ENCODE measurements at places on chromosomes 11 and 22.

- DNase-seq = no peak
Observed at GRCh38 chr11:102234779-102235439, 82.4 kb upstream of the BIRC3 start.

DNA sequence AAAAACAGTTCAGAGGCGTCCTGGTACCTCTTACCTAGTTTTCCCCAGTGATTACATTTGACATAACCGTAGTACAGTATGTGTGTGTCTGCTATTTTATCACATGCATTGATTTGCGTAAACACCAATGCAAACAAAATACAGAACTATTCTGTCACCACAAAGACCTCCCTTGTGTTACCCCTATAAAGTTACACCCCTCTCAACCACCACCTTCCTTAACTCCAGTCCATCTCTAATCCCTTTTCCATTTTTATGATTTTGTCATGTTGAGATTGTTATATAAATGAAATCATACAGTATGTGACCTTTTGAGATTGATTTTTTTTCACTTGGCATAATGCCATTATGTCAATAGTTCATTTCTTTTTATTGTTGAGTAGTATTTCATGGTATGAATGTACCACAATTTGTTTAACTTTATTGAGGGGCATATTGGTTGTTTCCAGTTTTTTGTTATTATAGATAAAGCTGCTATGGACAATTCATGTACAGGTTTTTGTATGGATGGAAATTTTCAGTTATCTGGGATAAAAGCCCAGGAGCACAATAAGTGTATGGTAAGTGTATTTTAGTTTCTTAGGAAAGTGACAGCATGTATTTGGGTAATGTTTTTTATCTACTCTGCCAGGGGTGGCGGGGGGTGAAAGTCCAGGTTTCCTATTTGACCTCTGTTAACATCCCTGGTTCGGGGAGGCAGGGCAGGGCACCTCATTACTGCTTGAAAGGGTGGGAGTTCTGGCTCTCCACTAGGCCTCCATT is 6.0 kb upstream of the SLC37A2 start:
- DNase-seq = no peak

DNA sequence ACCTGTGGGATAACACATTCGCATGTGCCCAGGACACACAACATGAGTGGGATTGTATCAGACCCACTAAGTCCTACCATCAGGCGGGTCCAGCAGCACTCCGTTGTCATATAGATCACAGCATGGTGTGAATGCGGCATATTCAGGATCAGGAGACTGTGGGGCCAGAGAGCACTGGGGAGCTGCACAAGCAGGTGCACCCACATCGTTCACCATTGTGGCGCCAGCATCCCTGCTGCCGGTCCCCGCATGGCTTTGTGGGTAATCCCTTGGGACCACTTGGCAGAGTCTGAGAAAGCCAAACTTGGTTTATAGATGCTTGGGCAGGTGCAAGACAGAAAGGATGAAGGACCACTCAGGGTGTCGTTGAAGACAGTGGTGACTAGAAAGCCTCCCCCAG is 201.6 kb upstream of the B3GAT1 start:
- no peak for DNase-seq

DNA sequence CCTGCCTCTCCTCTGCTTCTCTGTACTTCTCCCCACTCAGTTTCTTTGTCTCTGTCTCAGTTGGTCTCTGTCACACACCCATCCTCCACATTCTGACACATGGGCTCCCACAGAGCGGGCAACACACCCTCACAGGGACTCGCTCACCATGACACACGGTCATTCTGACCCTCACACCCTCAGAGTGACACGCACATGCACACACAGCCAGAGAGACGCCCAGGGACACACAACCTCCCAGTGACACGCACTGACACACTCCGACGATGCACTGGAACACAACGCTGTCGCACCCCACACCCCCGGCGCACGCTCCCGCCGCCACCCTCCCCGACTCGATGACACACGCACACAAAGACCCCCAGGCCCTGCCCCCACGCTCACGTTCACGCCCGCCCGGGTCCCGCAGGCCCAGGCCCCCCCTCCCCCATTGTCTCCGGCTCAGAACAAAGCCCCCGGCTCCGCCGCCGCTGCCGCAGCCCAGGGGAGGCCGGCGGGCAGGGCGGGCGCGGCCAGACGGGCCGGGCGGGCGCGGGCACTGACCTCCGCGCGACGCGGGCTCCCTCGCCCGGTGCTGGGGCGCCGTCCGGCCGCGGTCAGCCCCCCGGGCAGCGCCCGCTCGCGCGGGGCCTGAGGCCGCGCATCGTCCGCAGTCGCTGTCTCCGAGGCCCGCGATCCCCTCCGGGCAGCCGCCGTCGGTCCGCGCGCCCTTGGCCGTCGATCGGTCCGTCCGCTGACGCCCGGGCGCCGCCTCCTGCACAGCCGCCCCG is 404 bp downstream of the DCHS1 start:
- DNase-seq = no peak

Data from stimulated activated CD4-positive, alpha-beta T cell treated with anti-CD3 and anti-CD28 coated beads, Interleukin-15, amount 100 ng/mL, for 48 hours (primary cell).